ENCODE measurements at places on chromosomes 12 and 14. TPM values are rescaled to one million over a fixed set of nuclear protein-coding genes. Genes with fewer than 3 reads are reported as not detected.

Gene TCP11L2
- total RNA-seq = 22.2 TPM

Gene NKX2-1
- total RNA-seq = not detected

Gene NRXN3
- under 0.01 TPM for total RNA-seq

Gene ERG28
- 7.6 TPM for total RNA-seq

Gene TMPRSS12
- not detected for total RNA-seq

Gene LBHD2
- not detected for total RNA-seq

Gene ASCL1
- not detected for total RNA-seq

Gene C3AR1
- 0.15 TPM for total RNA-seq

Gene CALM1
- 660 TPM for total RNA-seq

Gene SPIC
- total RNA-seq = not detected

Gene KCNC2
- total RNA-seq = not detected

Gene NOS1
- total RNA-seq = not detected

Gene GDF11
- total RNA-seq = 1.5 TPM

Gene BCAT1
- total RNA-seq = 256 TPM

Gene TAS2R9
- total RNA-seq = not detected

Gene LMO3
- not detected for total RNA-seq

Gene RHEBL1
- 1.6 TPM for total RNA-seq

Gene BICDL1
- total RNA-seq = not detected

Gene DDN
- total RNA-seq = 0.15 TPM

Gene VRTN
- not detected for total RNA-seq

Gene NELL2
- total RNA-seq = under 0.01 TPM

Gene KRT73
- not detected for total RNA-seq

Gene ESRRB
- total RNA-seq = not detected

Gene PTGER2
- under 0.01 TPM for total RNA-seq

Gene RNF212B
- not detected for total RNA-seq

Gene GLS2
- not detected for total RNA-seq

Gene KIF26A
- 4.4 TPM for total RNA-seq

Data from epithelial cell of umbilical artery (primary cell).